ENCODE measurements at places on chromosomes 11 and 22.

DNA sequence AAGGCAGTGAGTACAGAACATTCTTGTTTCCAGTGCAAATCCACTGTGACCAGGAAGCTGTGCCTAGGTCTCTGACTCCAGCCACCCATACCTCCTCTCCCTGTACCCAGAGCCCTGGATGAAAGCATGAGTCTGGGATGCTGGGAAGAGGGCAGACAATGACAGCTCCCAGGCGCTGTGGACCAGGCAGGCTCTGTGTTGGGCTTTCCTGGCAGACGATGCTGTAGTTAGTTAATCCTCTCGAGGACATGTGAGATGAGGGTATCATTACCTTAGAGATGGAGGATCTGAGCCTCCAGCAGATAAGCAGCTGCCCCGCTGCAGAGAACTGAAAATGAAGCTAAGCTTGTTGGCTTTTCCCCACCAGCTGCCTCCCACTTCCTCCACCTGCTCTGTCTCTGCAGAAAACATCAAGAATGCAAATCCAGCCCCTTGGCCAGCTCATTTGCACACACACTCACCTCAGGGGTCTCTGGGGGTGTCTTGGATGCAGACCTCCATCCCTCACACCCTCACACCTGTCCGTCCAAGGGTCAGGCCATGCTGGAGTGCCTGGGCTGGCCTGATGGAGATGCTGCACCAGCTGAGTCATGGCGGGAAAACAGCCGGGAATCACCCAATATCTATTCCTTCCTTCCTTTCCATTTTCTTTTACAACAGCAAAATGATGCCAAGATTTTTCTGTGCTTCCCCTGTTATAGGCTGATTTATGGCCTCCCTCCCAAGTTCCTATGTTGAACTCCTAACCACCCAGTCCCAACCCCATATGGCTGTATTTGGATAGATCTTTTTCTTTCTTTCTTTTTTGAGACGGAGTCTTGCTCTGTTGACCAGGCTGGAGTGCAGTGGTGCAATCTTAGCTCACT lies 94.9 kb upstream of the SEPTIN5 start:
- DNase-seq, result no peak

DNA sequence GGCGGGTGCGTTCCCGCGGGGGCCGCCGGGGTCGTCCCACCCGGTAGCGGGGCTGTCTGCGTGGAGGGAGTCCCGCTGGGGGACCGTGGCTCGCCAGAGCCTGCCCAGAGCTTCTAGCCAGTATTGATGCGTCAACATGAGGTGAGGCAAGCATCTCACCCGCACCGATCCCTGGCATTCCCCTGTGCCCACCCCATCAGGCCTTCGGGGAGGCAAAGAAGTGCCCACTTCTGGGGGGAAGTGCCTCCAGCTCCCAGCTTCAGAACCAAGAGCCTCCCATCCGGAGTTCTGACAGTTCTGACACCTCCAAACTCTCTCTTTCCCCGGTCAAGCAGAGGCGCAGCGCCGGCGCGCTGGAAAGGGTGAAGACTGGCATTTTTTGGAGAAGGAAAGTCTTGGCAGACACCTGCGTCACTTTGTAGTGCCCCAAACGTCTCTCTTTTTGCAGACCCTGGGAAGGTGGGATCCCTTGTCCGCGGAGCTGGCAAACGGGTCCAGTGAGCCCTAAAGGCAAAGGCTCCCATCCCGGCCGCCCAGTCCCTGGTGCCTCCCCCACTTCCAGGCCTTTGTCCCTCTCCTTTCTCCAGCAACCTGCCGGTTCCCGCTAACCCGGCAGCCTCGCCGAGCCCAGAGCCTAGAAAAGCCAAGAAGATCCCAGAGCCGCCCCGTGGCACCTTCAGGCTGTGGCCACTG lies 3.2 kb upstream of the PAX6 start:
- no peak for DNase-seq

GRCh38 chr11:75375626-75376025 lies 23.7 kb upstream of the RPS3 start:
- no peak for DNase-seq

DNA sequence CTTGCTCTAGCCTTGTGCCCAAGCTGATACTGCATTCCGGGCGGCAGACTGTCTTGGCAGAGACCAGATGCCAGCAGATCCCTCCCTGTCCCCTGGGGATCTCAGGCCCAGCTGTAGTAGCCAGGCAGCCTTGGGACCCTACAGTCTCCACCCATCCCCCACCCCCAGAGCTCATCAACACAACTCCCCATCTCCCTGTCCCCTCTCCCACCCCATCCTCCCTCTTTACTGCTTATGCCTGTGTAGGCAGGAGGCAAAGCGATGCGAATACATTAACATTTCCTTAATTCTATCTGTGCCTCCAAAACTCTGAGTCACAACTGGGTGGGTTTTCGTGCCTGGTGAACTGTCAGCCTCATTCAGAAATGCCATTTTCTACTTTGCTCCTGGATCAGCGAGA lies 547.6 kb downstream of the BUD13 start:
- no peak for DNase-seq

GRCh38 chr11:121741761-121742361 lies 289.1 kb upstream of the SORL1-AS1 start:
- DNase-seq, result no peak

- no peak for DNase-seq
Measured at GRCh38 chr11:117859488-117860112, 16.9 kb downstream of the FXYD6 start.
